ENCODE measurements at places on chromosomes 5 and 9. TPM values are rescaled to one million over a fixed set of nuclear protein-coding genes. Genes with fewer than 3 reads are reported as not detected.

- no peaks in the 10 kb centered on the region for H3K36me3 ChIP-seq
- no peaks in the 10 kb centered on the region for H3K27me3 ChIP-seq
- DNase-seq = no peak
- H3K27ac ChIP-seq = no peak overlapping the region
- no peak overlapping the region for H3K4me3 ChIP-seq
- no peaks in the 10 kb centered on the region for H3K4me1 ChIP-seq
Measured at GRCh38 chr5:136890431-136891148, 525.2 kb upstream of the TRPC7 start.

GRCh38 chr5:67530609-67531255 is 334.1 kb upstream of the CD180 start:
- H3K36me3 ChIP-seq = no peaks in the 10 kb centered on the region
- no peak overlapping the region for H3K4me3 ChIP-seq
- DNase-seq = no peak
- no peaks in the 10 kb centered on the region for H3K4me1 ChIP-seq
- no peaks in the 10 kb centered on the region for H3K27me3 ChIP-seq
- H3K27ac ChIP-seq = no peak overlapping the region

DNA sequence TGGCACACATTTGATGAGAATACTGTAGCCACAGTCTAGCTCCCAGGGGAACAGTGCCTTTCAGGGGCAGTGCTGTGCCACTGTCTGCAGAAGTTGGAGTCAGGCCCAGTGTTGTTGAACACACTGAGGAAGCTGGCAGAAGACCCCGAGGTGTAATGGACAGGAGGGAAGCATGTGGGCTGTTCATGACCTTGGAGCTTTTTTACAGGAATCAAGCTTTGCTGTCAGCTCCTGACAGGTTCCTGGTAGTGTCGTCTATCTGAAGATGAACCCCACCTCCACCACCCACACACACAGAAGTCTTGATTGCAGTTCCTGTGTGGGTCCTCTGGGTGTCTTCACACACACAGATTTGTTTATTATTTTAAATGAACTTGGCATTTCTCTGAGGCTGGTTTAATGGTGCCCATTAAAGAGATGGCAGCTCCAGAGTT is 40.3 kb upstream of the TNFAIP8 start:
- no peaks in the 10 kb centered on the region for H3K36me3 ChIP-seq
- no peaks in the 10 kb centered on the region for H3K27me3 ChIP-seq
- no peak overlapping the region for H3K4me3 ChIP-seq

GRCh38 chr9:93580654-93581380 is 4.4 kb downstream of the PHF2 start:
- no peak overlapping the region for H3K27ac ChIP-seq
- no peak overlapping the region for H3K4me3 ChIP-seq
- no peak for DNase-seq
- H3K27me3 ChIP-seq = no peaks in the 10 kb centered on the region
- no peaks in the 10 kb centered on the region for H3K36me3 ChIP-seq

DNA sequence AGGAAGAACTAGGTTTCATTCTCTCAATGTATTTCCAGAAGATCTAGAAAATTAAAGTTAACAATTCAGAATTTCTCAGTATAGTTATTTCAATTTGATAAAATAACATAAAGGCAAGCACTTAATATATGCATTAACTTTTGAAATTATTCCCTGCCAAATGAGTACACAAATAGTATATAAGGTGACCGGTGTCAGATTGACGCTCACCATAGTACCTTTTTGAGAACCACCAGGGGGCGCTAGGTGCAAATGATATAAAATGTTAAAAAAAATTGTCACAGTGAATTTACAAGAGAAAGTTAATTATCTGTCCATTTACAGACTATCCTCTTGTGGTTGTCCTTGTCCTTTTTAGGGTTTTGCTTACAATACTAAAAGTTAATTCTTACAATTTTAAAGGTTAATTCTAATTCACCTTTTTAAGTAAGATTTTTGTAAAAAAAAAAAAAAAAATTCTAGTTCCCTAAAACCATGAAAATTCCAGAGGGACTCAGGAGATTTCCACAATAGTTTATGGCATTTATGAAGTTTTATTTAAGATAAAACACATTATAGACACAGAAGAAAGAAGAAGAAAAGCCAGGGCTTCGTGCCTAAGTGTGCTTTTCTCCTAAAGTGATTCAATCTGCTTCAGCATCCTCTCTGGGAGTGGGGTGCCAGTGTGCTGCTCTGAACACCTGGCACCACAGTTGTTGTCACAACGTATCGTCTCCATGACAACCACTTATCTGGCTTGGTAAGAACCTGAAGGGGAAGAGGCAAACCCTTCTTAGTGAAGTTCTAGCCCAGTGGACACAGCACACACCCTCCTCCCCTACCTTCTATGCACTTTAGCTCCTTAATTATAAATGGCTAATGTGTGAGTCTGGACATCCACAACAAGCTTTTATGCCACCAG is 1.7 kb downstream of the ADAMTS16 start:
- peaks cover 21% of the 10 kb centered on the region for H3K4me1 ChIP-seq
- DNase-seq = no peak
- H3K4me3 ChIP-seq = no peak overlapping the region
- no peaks in the 10 kb centered on the region for H3K36me3 ChIP-seq

Gene PPIC
- total RNA-seq = 28.3 TPM

Gene IL4
- not detected for total RNA-seq

Measured in upper lobe of left lung (tissue), 6 donors.